ENCODE measurements at places on chromosomes 5 and 9. TPM values are rescaled to one million over a fixed set of nuclear protein-coding genes. Genes with fewer than 3 reads are reported as not detected.

DNA sequence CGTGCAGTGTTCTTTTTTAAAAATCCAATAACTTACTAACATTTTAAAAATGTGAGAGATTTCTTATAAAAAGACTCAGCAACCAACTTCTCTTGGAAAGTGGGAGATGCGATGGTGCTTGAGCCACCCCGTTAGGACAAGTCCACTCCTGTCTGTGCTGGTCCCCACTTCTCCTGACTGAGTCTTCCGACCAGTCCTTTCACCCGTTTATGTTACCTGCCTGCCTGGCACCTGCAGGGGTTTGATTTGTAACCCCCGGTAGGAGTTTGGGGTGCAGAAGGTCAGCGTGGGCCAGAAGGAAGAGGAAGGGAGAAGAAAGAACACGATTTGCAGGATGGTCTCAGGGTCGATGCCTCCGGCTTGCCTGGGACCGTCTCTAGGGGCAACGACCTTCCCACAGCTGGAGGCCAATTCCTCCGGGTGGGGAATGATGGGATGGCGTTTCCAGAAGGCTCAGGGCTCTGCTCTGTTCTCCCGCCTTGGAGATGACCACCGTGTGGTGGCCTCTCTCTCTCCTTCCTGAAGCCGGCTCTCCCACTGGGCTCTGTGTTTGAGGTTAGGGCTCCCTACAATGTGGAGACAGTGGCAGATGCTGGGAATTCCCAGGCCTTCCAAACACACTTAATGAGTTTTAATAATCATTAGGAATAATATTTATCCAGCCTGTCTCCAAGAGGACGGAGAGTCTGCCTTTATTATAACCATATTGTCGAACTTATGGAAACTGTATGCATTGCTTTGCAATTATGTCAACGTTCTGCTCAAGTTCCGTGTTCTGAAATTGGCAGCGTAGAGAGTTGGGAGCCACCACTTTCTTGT is 14.8 kb downstream of the COL27A1 start:
- DNase-seq, result no peak

DNA sequence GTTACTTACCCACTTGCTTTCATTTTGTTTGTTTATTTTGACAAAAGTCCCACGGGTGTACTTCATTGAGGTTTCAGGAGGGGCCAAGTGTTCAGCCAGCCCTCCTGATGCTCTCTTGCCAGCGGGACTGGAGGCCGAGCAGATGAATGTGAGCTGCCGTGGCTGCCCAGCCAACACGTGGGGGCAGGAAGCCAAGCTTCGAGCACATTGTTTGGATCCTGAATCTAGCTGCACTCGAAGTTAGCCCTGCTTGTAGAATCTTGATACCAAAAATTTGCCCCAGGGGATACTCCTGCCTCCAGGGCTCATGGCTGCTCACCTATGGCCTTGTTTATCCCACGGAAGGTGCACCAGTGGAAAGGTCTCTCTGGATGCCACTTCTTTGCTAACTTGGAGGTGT is 49.3 kb downstream of the RASGEF1C start:
- DNase-seq, result no peak

DNA sequence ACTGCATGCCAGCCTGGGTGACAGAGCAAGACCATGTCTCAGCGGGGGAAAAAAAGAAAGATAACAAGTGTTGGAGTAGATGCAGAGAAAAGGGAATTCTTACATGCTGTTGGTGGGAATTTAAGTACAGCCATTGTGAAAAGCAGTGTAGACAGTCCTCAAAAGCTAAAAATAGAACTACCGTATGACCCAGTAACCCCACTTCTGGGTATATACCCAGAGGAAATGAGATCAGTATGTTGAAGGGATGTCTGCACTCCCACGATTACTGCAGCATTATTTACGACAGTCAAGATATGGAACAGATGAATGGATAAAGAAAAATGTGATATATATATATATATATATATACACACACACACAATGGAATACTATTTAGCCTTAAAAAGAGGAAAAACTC is 225.3 kb upstream of the SLC24A2 start:
- DNase-seq, result no peak

- no peak for DNase-seq
Observed at GRCh38 chr9:16191691-16192402, 639.0 kb downstream of the CCDC171 start.

- DNase-seq, result no peak
Observed at GRCh38 chr5:137414112-137414755, 84.9 kb downstream of the SPOCK1 start.

Gene TTC39B
- 42.8 TPM for total RNA-seq

GRCh38 chr9:91047993-91048607 is 246.5 kb downstream of the SYK start:
- DNase-seq, result no peak

DNA sequence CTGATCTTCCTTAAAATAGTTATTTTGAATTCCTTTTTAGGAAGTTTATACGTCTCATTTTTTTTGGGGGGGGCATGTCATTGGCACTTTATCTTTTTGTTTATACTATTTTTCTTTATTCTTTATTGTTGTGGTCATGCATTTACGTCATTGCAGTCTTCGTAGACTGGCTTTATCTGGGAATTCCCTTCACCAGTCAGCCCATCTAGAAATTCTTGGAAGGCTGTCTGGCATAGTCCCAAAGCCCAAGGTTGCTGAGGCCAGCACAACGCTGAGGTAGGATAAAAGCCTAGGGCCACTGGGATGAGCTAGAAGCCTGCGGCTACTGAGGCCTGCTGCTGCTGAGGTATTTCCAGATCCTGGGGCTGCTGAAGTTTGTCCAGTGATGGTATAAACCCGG is 121.5 kb downstream of the ISOC1 start:
- DNase-seq, result no peak

DNA sequence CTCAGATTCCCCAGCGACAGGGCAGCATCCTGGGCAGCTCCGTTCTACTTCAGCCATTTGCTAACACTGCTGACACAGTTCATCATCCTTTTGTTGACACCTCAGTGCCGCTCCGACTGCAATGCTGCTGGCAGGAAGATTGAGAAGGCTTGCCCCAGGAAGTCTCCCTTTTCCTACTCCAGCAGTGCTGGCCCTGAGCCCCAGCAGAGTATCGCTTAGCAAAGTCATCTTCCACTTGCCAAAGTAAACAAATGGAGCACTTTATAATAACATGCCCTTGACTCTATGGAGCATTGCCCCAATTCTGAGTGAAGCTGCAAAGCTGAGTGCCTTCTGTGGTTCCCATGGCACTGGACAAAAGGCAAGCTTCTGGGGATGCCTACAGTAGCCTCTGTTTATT is 32.2 kb downstream of the PRLR start:
- no peak for DNase-seq

Gene IFNA17
- not detected for total RNA-seq

Gene TNFAIP8
- total RNA-seq, result 130 TPM

Gene PCDHA9
- total RNA-seq, result not detected

Gene IPO11
- total RNA-seq, result 22.1 TPM

Gene MAT2B
- 112 TPM for total RNA-seq

DNA sequence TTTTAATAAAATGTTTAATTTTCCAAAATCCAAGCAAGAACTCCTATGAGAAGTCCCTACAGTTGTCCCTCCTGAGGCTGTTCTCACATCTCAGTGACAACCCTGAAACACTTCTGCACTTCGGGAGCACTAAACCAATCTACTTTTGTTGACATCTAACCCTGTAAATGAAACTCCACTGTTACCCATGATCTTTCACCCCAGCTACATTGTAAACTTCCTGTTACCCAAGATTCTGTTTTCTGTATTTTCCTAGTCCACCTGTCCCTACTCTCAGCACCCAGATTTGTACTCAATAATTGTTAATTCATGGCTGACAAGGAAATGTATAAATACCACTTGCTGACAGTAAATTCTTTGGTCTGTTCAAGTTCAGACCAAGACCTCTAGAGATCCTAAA is 153.7 kb downstream of the NR2F1-AS1 start:
- no peak for DNase-seq

DNA sequence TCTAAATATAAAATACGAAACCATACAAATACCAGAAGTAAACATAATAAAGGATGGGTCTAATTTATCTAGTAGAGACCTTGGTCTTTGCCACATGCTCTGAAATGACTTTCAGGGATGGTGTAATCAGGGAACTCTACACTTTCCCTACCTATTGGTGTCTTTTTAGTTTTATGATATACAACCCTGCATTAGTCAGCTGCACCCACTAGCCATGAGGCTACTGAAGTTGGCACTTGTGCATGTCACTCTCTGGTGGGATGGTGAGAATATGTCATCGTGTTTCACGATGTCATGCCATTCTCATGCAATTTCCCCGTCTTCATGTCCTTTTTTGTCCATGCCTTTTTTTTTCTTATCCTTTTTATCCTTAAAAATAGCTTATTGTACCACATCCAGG is 234.9 kb upstream of the ACTBL2 start:
- no peak for DNase-seq

- DNase-seq, result no peak
Observed at GRCh38 chr5:2303431-2304100, 420.8 kb upstream of the IRX4 start.

Gene ITK
- total RNA-seq, result 324 TPM

DNA sequence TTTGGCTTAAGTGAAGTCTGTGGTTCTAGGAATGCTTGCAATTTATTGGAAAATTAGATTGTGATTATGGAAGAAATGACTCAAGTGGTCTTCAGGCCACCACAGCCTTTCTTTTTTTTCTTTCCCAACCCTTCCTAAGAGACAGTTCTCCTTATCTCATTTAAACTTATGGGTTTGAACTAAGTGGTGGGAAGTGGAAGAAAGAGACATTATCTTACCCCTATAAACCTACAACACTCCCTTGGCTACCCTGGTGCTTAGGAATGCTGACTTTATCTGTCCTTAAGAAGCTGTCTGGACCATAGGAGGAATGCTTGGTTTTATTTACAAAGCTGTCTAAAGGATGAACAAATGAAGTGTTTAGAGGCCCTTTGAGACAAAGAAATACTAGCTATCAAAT is 5.1 kb upstream of the ERAP1 start:
- no peak for DNase-seq

DNA sequence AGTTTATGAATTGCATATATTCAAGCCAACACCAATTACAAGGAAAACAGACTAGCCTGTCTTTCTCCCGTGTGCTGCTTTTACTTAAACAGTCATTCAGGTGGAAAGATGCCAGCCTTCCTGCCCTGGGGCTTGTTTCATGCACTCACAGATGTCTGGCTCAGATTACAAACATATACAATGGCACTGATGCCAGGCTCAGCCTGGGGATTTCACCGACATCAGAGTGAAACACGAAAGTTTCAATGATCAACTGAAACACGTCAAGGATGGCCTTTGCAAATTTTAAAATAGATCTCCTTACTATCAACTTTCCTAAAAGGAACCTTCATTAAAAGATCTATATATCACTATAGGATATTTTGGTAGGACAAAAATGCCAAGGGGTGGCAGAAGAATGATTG is 1576.5 kb downstream of the EFNA5 start:
- no peak for DNase-seq

Gene CDKN2A
- 0.43 TPM for total RNA-seq

Gene PDLIM4
- not detected for total RNA-seq

- no peak for DNase-seq
Observed at GRCh38 chr9:37301042-37301853, 121.2 kb upstream of the GRHPR start.

Gene SLIT3
- not detected for total RNA-seq

DNA sequence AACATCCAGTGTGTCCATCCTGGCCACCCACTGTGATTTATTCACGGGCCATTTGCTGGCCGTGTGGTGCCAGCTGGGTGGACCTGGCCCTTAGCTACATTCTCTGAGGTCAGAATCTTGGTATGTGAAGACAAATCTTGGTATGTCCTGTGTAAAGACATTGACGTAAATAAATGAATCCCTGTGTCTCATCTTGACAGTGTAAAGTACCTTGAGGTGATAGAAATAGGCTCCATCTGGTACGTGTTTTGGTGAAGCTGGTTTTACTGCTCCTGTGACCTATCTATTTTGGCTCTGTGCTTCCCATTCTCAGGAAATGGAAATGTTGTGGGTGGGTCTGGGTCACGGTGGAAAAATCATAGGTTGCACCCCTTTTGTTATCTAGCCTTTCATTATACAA is 245.4 kb upstream of the ANKH start:
- DNase-seq, result no peak

Gene ZNF883
- 2.1 TPM for total RNA-seq
